ENCODE measurements at places on chromosomes 3 and 15.

DNA sequence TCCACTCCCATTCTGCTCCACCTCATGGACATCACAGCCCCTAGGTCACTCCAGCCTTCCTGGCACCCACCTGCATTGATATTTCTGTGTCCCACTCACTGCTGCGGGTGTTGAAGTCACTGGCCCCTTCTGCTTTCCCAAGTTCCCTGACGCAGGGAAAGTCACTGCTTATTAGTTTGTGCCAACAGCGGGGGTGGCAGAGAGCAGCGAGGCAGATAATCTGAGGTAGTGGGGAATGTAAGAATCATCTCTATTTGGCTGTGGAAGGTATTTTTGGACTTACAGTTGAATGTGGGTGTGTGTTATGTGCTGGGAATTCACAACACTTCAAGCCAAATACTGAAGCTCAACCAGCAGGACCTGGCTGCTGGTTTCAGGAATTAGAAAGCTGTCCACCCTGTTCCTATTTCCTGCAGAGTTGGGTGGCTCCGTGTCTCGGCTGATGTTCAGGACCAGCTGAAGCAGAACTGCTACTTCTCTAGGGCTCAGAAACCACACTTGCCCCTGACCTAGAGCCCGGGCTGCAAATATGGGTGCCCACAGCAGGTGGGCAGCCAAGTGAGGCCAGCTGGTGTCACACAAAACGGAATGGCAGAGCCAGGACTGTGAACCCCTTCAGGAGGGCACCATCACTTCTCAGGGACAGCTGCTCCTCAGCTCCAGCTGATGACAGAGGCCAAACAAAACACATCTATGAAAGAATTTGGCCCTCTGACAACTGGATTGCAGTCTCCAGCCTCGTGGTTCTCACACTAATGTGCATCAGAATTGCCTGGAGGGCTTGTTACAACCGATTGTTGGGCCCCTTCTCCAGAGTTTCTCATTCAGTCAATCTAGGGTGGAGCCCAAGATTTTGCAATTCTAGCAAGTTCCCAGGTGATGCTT, 57.7 kb downstream of the SEMA5B start:
- DNase-seq = no peak

- no peak for DNase-seq
Measured at GRCh38 chr15:76173317-76173834, 113.6 kb downstream of the TMEM266 start.

GRCh38 chr15:101501703-101502373, 12.3 kb upstream of the PCSK6 start:
- peak; percentile 20 for DNase-seq

GRCh38 chr3:9183011-9183410, 66.4 kb downstream of the SRGAP3 start:
- DNase-seq = no peak

GRCh38 chr3:141100531-141101320, 49.6 kb downstream of the SPSB4 start:
- DNase-seq = no peak

GRCh38 chr15:48493084-48493762, 152.3 kb downstream of the FBN1 start:
- no peak for DNase-seq

DNA sequence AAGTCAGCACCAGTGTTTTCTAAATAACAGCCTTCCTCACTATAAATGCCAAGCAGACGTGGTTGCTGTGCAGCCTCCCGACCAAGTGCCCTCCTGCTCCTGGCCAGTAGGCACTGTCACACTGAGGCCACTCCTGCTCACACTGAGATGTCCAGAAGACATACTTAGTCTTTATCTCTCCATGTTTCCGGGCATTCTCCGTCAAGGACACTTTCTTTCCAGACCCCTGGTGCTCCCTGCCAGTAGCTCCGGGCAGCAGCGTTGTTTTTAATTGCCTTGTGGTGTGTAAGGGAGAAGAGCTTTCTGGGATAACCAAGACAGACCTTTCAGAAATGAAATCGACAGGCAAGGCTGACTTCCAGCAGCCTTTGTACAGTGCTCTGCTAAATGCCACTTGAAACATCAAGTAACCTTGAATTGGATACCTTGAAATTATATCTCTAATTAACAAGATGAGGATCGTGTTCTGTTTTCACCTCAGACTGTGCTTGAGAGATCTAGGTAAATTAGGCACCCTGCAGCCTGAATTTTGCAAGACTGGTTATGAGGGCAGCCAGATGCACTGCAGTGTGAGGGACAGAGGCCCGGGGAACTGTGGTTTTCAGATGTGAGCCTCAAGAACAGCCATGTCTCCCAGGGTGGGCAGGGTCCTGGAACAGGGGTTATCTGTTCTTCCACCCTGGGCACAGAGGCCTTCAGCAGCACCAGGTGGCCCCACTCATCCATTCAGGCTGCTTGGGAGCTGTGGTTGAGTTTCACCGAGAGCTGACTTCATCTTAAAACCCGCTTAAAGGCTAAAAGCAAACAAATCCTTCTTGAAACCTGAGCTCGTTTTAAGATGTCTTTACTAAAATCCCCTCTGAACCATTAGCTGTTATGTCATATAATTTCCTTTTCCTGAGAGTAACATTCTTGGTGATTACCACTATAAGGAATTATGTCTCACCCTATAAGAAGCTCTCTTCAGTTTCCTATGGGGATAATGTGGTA, 105.5 kb upstream of the IL12A start:
- no peak for DNase-seq

DNA sequence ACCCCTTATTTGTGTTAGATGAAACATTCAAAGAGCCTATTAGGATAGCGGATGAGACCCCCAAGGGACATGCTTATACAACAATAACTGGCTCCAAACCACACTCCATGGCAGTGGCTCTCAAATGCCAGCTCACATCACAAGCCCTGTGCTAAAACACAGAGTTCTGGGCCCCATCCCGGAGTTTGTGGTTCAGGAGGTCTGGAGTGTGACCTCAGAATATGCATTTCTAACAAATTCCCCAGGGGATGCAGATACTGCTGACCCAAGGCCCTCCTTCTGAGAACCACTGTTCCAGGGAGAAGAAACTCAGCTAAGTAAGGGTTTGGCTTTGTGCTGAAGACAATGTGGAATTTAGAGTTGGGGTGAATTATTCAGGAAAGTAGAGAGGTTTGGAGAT, 3.6 kb downstream of the CCRL2 start:
- no peak for DNase-seq

DNA sequence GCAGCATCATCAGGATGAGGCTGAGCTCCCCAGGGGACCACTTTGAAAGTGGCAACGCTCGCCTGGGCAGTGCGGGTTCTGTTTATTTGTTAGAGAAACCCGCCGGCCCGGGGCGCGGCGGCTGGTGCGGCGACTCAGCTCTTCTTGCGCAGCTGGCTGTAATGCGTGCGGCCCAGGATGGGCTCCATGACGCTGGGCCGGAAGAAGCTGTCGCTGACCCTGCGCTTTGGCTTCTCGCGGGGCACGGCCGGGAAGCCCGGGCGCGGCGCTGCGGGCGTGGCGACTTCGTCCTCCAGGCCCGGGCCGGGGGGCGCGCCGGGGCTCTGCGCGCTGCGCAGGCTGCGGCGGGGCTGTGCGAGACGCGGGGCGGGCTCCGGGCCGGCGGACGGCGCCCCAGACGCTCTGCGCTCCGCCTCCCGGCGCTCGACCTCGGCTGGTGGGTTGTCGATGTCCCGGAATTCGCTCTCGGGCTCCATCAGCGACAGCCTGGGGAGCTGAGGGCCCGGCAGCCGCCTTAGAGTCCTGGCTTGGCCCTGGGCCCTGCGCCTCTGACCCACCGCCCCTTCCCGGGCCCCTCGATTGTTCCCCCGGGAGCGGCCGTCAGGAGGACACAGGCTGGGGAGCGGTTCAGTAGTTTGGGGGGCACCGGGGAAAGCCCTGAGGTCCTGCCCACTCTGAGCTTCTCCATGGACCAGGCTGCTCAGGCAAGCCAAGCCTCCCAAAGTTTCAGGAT, 10.3 kb upstream of the KIF7 start:
- no peak for DNase-seq

- no peak for DNase-seq
Measured at GRCh38 chr3:86967062-86967461, 23.9 kb downstream of the VGLL3 start.

DNA sequence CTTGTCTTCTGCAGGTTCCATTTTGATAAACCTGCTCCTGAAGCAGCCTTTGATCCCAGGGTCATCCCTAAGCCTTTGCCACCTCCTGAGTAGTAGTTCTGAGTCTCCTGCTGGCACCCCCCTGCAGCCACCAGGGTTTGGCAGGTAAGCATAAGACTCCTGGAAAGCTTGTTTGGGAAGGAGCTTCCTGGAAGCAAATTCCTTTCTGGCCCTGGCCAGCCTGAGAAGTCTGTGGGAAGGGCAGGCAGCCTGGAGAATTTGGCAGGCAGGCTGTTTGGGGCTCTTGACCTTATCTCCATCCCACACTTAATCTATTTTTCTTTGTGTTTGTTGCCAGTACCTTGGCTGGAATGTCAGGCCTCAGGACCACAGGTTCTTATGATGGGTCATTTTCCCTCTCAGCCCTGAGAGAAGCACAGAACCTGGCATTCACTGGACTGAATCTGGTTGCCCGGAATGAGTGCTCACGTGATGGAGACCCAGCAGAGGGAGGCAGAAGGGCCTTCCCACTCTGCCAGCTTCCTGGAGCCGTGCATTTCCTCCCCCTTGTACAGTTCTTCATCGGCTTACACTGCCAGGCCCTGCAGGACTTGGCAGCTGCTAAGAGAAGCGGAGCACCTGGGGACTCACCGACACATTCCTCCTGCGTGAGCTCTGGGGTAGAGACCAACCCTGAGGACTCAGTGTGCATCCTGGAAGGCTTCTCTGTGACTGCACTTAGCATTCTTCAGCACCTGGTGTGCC, 13.4 kb downstream of the ATRIP start:
- no peak for DNase-seq

DNA sequence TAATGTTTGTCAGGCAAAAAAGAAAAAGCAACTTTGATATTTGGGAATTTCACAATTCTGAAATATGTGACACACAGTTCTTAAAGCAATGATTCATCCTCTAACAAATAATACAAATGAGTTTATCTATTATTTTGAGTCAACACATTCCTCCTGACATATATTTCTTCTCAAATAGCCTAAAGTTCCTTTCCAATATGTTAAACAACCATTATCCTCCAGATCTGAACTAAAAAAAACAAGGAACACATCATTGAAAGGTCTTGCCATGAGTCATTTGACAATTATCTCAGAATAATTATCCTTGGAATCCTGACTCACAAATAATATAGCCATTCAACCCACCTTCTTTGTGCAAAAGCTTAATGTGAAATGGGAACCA, 208.7 kb upstream of the CDIN1 start:
- DNase-seq = no peak

GRCh38 chr3:147380387-147380951, 25.9 kb downstream of the ZIC4 start:
- DNase-seq = no peak

GRCh38 chr15:50259276-50259675, 6.2 kb downstream of the HDC start:
- no peak for DNase-seq

- DNase-seq = no peak
Measured at GRCh38 chr15:23518104-23518503, 47.4 kb upstream of the MKRN3 start.
